Pons (tissue), 1 donor: ENCODE measurements at places on chromosomes 3 and 15.

- no peak for DNase-seq
Measured at GRCh38 chr3:127556565-127556964, 34.0 kb downstream of the TPRA1 start.

DNA sequence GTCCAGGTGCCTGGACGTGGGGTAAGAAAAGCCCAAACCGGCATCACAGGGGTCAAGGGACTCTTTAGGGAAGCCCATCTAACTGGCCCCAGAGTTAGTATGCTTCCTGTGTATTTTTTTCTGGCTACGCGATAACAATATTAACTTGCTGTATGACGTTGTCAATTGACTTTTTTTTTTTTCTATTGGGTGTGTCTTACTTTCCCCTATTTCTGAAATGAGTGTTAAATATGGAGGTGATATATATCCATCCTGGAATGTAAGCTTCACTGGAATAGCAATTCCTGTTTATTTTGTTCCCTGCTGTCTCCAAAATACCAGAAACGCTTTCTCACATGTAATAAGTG, 598 bp upstream of the GMNC start:
- no peak for DNase-seq

DNA sequence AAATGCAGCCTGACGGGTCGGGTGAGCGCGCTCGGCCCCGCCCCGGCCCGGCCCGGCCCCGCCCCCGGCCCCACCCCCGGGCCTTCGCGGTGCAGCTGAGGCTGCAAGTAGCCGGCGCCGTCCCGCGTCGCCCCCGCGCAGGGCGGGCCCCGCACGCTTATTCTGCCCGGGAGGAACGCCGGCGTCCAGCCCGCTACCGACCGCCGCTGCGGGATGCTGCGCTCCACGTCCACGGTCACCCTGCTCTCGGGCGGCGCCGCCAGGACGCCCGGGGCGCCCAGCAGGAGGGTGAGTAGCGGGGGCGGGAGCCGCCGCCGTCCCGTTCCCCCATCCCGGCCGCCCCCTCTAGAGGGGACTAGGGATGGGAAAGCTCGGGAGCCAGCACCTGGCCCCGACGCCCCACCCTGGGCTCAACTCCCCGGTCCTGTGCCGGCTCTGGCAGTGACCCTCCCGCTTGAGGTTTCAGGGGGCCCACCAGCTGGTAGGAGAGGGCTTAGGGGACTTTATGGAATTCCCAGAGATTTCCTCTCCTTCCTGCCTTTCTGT, at the start of gene MYZAP:
TSS of gene MYZAP (plus strand) at position 83 of the 546 bp plus-strand sequence. CDS start at position 214, 131 bp downstream.
- no peak for DNase-seq

- no peak for DNase-seq
Measured at GRCh38 chr15:84975871-84976351, 5.7 kb upstream of the PDE8A start.

- no peak for DNase-seq
Measured at GRCh38 chr3:8542190-8543135, 40.8 kb downstream of the LMCD1 start.

GRCh38 chr3:136258199-136258598, 8.1 kb downstream of the PCCB start:
- peak; percentile 59 for DNase-seq

- no peak for DNase-seq
Measured at GRCh38 chr3:123740391-123740822, 143.7 kb downstream of the MYLK start.

- no peak for DNase-seq
Measured at GRCh38 chr15:56802161-56802560, 68.9 kb upstream of the ZNF280D start.
